NCI-H1417 (cell line): ENCODE measurements at places on chromosomes 1 and 21.
A peak's percentile ranks its signal among the peaks of the same experiment; 100 is the strongest.

DNA sequence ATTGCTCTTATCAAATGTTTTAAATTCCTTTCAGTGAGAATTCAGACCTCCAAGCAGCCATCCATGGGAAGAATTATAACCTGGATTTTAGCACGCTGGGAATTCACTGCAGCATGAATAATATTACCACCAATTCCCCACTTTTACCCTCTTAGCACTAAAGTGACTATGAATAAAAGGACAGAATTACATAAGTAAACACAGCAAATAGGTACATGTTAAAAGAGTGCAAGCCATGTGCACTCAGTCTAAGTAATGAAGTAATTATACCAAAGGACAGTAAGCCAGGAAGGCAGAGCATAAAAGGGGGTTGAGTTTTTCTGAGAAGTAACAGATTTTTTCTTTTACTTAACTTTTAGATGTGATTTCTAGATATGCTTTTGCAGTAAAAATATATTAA is 176.3 kb downstream of the DENND1B start:
- peak; percentile 88 for DNase-seq

DNA sequence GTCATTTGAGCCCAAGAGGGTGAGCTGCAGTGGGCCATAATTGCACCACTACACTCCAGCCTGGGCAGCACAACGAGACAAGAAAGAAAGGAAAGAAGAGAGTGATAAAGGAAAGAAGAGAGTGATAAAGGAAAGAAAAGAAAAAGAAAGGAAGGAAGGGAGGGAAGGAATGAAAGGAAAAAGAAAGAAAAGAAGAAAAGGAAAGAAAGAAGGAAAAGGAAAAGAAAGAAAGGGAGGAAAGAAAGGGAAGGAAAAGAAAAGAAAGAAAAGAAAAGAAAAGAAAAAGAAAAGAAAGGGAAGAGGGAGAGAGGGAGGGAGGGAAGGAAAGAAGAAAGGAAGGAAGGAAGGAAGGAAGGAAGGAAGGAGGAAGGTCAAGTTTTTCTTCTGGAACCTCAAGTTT is 17.5 kb downstream of the TRIT1 start:
- DNase-seq = no peak

- DNase-seq = no peak
Measured at GRCh38 chr1:223405507-223405906, 12.3 kb downstream of the CCDC185 start.

DNA sequence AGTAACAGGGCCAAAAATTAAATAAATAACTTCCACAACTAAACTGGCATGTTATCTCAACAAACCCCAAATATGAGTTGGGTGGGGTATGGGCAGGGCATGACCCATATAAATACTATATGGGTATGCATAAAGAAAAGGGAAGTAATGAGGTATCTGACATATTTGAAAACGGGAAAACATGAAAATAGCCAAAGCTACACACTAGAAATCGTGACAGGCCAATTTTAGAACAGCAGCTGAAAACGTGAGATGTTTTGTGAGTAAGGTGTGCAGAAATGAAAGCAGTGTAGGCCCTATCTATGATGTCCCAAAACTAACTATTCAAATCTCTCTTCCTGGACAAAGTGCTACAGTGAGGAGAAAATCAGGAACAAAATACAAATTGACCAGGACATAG is 537.9 kb upstream of the NR5A2 start:
- DNase-seq = no peak

GRCh38 chr21:15566703-15567102 is 163.1 kb upstream of the USP25 start:
- DNase-seq = no peak

- peak; percentile 35 for DNase-seq
Measured at GRCh38 chr1:37752583-37753471, 12.1 kb downstream of the EPHA10 start.

DNA sequence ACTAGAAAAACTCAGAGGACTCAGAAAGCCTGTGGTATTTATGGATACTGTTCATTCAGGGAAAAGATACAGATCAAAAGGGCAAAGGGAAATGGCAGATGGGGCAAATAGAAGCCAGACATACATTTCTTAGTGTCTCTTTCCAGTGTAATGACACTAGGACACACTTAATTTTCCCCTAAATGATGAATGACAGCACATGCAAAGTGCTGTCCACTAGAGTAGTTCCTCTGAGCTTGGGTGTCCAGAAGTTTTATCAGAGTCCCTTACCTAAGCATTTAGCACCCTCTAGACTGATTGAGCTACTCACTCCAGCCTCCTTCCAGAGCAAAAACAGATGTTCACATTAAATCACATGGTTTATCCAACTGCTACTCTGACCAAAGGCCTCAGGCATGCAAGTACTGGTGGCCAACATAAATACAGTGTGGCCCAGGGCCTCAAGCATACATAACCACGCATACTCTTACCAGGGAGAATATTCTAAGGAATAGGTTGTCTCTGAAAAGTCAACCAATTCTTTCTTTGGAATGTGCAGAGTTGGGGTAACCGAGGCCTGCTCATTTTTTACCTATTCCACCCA is 166.9 kb downstream of the NCAM2 start:
- DNase-seq = no peak

DNA sequence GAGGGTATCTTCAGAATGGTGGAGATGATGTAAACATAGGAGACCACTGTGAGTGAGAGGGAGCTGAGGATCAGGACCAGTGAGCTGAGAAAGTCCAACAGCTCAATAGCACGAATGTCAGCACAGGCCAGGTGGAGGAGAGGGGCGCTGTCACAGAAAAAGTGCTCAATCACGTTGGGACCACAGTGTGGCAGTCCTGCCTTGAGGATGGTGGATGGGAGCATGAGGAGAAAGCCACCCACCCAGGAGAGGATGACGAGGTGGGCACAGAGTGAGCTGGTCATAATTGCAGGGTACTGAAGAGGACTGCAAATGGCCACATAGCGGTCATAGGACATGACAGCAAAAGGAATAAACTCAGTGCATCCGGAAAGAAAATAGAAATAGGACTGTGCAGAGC is 8.1 kb downstream of the OR11L1 start:
- DNase-seq = no peak

DNA sequence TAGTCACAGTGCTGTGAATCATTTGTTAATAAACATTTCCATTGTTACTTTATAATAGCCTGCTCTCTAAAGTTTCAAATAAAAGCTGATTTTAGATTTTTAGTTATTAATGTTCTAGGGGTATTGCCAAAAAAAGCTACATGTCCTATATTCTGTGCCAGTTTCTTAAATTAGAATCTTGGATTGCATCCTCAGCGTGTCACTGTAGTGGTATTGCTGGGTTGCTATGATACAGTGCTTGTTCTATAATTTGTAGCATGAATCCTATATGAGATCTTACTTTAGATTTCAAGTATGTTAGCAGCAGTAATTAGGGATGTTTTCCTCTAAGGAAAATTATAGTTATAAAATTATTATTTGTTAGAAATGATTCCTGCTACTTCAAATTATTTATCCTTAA is 16.4 kb downstream of the PPP2R5A start:
- no peak for DNase-seq

DNA sequence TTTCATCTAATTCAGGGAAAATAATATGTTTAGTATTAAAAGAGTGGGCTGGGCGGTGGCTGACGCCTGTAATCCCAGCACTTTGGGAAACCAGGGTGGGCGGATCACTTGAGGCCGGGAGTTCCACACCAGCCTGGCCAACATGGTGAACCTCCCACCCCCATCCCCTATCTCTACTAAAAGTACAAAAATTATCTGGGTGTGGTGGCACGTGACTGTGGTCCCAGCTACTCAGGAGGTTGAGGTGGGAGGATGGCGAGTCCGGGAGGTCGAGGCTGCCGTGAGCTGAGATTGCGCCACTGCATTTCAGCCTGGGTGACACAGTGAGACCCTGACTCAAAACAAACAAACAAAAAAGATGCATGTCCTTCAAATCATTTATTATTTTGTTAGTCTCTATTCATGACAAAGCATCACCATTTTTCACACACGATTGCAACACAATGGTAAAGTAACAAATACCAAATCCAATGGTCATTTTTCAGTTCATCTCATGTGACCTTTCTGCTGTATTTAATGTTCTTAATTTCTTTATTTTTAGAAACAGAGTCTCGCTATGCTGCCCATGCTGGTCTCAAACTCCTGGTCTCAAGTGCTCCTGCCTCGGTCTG is 1.0 kb downstream of the MSH4 start:
- no peak for DNase-seq
